Type B pancreatic cell (in vitro differentiated cells): ENCODE measurements at places on chromosomes 11 and 22. TPM values are rescaled to one million over a fixed set of nuclear protein-coding genes. Genes with fewer than 3 reads are reported as not detected.

DNA sequence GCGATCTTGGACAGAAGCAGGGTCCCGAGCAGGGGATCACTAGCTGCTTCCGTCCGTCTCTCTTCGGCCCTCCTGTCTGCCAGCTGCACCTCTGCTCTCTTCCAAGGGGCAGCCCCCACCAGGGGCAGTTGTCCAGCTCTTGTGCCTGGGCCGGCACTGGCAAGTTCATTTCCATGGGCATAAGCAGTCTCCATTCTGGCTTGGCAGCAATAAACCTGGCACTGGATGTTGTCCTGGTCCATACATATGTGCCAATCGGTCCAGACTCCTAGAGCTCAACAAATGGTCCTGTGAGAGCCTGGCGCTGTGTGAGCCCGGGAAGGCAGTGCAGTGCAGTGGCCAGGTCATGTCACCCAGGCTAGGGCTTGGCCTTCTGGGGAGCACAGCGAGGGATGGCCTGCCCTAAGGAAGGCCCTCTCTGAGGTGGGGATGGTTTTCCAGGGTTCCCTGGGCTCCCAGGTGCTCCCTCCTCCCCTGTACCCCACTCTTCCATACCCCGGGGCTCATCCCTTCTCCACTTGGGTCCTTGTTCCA, 60.4 kb downstream of the RPS6KA4 start:
- no peak overlapping the region for H3K4me3 ChIP-seq
- no peaks in the 10 kb centered on the region for H3K36me3 ChIP-seq
- DNase-seq: no peak
- peaks cover 8% of the 10 kb centered on the region for H3K27me3 ChIP-seq
- H3K27ac ChIP-seq: no peak overlapping the region
- peaks cover 10% of the 10 kb centered on the region for H3K4me1 ChIP-seq

DNA sequence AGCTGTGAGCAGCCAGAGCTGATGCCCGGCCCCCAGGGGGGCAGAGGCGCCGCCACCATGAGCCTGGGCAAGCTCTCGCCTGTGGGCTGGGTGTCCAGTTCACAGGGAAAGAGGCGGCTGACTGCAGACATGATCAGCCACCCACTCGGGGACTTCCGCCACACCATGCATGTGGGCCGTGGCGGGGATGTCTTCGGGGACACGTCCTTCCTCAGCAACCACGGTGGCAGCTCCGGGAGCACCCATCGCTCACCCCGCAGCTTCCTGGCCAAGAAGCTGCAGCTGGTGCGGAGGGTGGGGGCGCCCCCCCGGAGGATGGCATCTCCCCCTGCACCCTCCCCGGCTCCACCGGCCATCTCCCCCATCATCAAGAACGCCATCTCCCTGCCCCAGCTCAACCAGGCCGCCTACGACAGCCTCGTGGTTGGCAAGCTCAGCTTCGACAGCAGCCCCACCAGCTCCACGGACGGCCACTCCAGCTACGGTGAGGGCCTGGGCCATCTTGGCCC, 6.1 kb downstream of the CDC42EP1 start:
- peaks cover 38% of the 10 kb centered on the region for H3K4me1 ChIP-seq
- H3K27me3 ChIP-seq: peaks cover 4% of the 10 kb centered on the region
- no peak overlapping the region for H3K27ac ChIP-seq

DNA sequence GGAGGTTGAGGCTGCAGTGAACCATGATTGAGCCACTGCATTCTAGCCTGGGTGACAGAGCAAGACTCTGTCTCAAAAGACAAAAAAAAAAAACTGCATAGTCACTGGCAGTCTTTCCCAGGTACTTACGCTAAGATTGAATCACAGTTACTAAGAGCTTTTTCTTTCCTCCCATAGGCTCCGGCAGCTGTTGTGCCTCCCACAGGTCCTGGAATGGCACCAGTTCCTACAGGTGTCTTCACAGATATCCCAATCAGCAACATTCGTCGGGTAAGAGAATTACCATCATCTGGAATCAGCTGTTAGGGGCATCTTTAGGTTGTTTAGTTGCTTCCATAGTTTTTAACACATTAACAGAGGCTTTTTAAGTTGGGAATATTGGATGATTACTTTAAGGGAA, 19.8 kb downstream of the DLAT start:
- no peaks in the 10 kb centered on the region for H3K27me3 ChIP-seq
- no peaks in the 10 kb centered on the region for H3K4me1 ChIP-seq
- H3K27ac ChIP-seq: no peak overlapping the region

DNA sequence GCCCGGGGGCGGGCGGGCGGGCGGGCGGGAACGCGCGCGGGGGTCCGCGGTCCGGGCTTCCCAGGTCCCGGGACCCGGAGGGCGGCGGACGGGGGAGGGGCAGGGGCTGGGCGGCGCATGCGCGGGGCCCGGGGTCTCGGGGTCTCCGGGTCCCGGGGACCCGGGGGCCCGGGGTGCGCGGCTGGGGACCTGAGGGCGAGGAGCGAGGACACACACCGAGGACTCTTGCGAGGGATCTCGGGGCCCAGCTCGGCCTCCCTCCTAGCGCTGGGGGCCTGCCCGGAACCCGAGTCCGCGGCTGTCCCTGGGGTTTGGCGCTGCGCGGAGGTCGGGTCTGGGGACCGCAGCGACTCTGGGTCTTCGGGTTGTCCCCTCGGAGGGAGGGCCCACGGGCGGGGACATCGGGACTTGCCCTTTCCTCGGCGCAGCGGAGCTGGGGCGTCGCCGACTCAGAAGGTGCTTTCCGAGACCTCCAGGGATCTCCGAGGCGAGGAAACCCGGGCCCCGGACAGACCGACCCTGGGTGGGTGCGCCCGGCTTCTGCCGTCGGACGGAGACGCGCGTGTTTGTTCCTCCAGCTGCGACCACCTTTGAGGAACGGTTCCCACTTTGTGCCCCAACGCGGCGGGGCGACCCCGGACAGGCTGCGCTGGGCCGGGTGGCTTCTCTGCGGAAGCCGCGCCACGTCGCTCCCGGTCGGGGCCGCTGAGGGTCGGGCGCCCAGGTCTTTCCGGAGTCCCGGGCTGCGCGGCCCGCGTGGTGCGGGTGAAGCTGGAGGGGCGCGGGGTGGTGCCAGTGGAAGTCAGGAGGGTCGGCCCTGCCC, 540 bp downstream of the PPARA start:
- H3K36me3 ChIP-seq: peaks cover 4% of the 10 kb centered on the region

- H3K36me3 ChIP-seq: no peaks in the 10 kb centered on the region
- H3K4me1 ChIP-seq: peaks cover 12% of the 10 kb centered on the region
- H3K4me3 ChIP-seq: no peak overlapping the region
- DNase-seq: no peak
- peaks cover 19% of the 10 kb centered on the region for H3K27me3 ChIP-seq
Measured at GRCh38 chr22:34015642-34016041, 95.4 kb upstream of the LARGE1 start.

GRCh38 chr11:130144141-130144540, 15.4 kb upstream of the ST14 start:
- peaks cover 29% of the 10 kb centered on the region for H3K4me1 ChIP-seq
- H3K27ac ChIP-seq: peak overlapping the region; percentile 94
- H3K4me3 ChIP-seq: no peak overlapping the region
- no peaks in the 10 kb centered on the region for H3K27me3 ChIP-seq
- DNase-seq: no peak

GRCh38 chr11:121154486-121155314, 53.7 kb downstream of the TECTA start:
- H3K4me3 ChIP-seq: no peak overlapping the region
- no peaks in the 10 kb centered on the region for H3K36me3 ChIP-seq
- peaks cover 3% of the 10 kb centered on the region for H3K27me3 ChIP-seq
- H3K4me1 ChIP-seq: peaks cover 15% of the 10 kb centered on the region
- no peak overlapping the region for H3K27ac ChIP-seq

GRCh38 chr22:38148245-38148644, 33.4 kb downstream of the PLA2G6 start:
- H3K4me1 ChIP-seq: peaks cover 16% of the 10 kb centered on the region
- DNase-seq: no peak
- H3K27me3 ChIP-seq: no peaks in the 10 kb centered on the region
- H3K4me3 ChIP-seq: no peak overlapping the region
- no peak overlapping the region for H3K27ac ChIP-seq
- peaks cover 8% of the 10 kb centered on the region for H3K36me3 ChIP-seq

- H3K4me3 ChIP-seq: no peak overlapping the region
- no peak for DNase-seq
- H3K36me3 ChIP-seq: peaks cover 45% of the 10 kb centered on the region
- H3K27ac ChIP-seq: no peak overlapping the region
- H3K27me3 ChIP-seq: no peaks in the 10 kb centered on the region
Measured at GRCh38 chr11:35735903-35736302, 73.3 kb downstream of the TRIM44 start.

The DRD2 gene
- 0.50 and 3.7 TPM in 2 replicates for total RNA-seq

The PNPLA2 gene
- 47.8 and 55.6 TPM in 2 replicates for total RNA-seq

The KBTBD3 gene
- total RNA-seq: 2.9 and 8.6 TPM in 2 replicates

The AAMDC gene
- total RNA-seq: 16.9 and 33.6 TPM in 2 replicates
